ENCODE measurements at places on chromosomes 4 and X. TPM values are rescaled to one million over a fixed set of nuclear protein-coding genes. Genes with fewer than 3 reads are reported as not detected.

SLC26A1 gene
- 0.60 TPM for total RNA-seq

TMEM35A gene
- total RNA-seq, result not detected

SRPX gene
- total RNA-seq, result 8.7 TPM

CCDC110 gene
- total RNA-seq, result 0.34 TPM

CYSLTR1 gene
- not detected for total RNA-seq

SPRY1 gene
- 3.9 TPM for total RNA-seq

ZNF718 gene
- total RNA-seq, result 0.55 TPM

TECRL gene
- total RNA-seq, result not detected

PNMA5 gene
- total RNA-seq, result not detected

LUZP4 gene
- not detected for total RNA-seq

SLC9A6 gene
- total RNA-seq, result 7.1 TPM

ADGRG4 gene
- total RNA-seq, result not detected

GPR50 gene
- 0.25 TPM for total RNA-seq

Data from A549 treated with Mapracorat at 1 μM for 4 hours (cell line).